ENCODE measurements at places on chromosomes 12 and 14. TPM values are rescaled to one million over a fixed set of nuclear protein-coding genes. Genes with fewer than 3 reads are reported as not detected.

DNA sequence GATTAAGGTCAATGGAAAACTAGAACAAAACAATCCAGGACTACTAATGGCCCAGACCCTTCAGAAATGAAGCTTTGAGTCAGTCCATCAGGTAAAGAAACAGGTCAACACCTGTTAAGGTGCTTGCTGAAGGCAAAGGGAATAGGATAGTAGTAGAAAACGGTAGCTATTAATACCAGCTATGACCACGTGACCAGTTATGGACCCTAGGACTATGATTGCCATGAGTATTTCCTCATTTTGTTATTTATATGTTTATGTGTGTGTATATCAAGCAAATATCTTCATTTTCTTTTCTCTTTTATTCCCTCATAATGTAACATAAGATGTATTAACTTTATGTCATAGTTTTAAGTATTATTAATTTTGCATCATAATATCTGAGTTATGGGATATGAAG is 25.6 kb downstream of the FKBP11 start:
- DNase-seq, result no peak
- no peaks in the 10 kb centered on the region for H3K36me3 ChIP-seq
- H3K4me1 ChIP-seq, result peaks cover 7% of the 10 kb centered on the region
- H3K4me3 ChIP-seq, result no peak overlapping the region
- no peaks in the 10 kb centered on the region for H3K27me3 ChIP-seq

- no peaks in the 10 kb centered on the region for H3K4me1 ChIP-seq
- H3K36me3 ChIP-seq, result peaks cover 30% of the 10 kb centered on the region
- no peak for DNase-seq
- H3K4me3 ChIP-seq, result no peak overlapping the region
- H3K27me3 ChIP-seq, result no peaks in the 10 kb centered on the region
These were observed 45.3 kb upstream of the STAC3 start for GRCh38 chr12:57296291-57296690.

- DNase-seq, result peak; percentile 59
- peaks cover 9% of the 10 kb centered on the region for H3K4me1 ChIP-seq
- no peak overlapping the region for H3K27ac ChIP-seq
- H3K36me3 ChIP-seq, result no peaks in the 10 kb centered on the region
- H3K27me3 ChIP-seq, result peaks cover 1% of the 10 kb centered on the region
These were observed 42.1 kb upstream of the CTDSP2 start for GRCh38 chr12:57888409-57889157.

DNA sequence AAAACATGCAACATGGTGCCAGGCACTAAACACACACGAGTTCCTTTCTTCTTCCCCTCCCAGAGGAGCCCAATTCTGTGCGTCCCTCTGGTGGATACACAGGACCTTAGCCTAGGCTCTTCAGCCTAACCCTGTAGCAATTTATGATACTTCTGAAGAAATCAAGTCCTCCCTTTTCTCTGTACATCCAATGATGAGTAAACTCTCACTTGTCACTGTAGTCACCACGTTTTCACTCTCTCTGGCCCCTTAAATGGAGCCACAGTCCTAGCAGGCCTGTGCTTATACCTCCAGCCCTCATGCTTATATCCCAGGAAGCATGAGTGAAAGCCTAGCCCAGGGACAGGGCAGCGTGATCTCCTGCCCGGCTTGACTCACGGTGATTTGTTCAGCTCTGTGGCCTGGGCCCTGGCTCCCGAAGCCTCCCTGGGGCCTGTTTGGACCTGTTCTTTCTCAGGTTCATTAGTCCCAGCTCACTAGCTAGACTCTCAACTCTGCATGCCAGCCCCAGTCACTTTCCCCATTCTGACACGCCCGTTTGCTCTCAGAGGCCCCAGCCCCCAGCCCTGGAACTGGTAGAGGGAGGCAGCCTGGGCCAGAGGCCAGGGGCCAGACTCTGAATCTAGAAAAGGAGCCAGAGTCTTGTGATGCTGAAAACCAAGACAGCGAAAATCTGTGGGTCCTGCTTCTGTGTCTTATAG is 24.1 kb upstream of the PLEKHG3 start:
- no peaks in the 10 kb centered on the region for H3K4me1 ChIP-seq
- H3K27me3 ChIP-seq, result no peaks in the 10 kb centered on the region
- no peaks in the 10 kb centered on the region for H3K36me3 ChIP-seq
- DNase-seq, result no peak

GRCh38 chr12:113359133-113359938 is 949 bp downstream of the PLBD2 start:
- H3K27me3 ChIP-seq, result no peaks in the 10 kb centered on the region
- peak overlapping the region; percentile 2 for H3K27ac ChIP-seq
- H3K4me1 ChIP-seq, result peaks cover 17% of the 10 kb centered on the region
- DNase-seq, result no peak
- peak overlapping the region; percentile 81 for H3K4me3 ChIP-seq

The TMEM263 gene
- 46.5 TPM for total RNA-seq

GRCh38 chr12:25004447-25004846 is 55.5 kb upstream of the BCAT1 start:
- no peak for DNase-seq
- H3K4me1 ChIP-seq, result no peaks in the 10 kb centered on the region
- H3K27me3 ChIP-seq, result no peaks in the 10 kb centered on the region
- no peak overlapping the region for H3K27ac ChIP-seq

DNA sequence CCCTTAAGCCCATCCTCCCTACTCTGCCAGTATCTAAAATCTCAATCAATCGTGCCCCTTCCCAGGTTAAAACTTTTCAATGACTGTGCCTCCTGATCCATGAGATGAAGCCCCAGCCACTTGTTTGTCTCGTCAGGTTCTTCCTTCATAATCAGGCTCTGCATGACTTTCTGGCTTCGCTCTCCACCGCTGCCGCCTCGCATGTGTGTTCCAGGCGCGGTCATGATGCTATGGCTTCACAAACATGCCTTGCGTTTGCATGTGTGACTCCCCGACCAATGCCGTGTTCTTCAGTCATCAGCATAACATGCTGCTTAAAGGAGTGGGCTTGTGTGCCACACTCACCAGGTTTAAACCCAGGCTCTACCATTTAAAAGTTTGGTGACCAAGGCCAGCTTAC is 5.0 kb upstream of the C1RL start:
- no peak overlapping the region for H3K27ac ChIP-seq
- H3K36me3 ChIP-seq, result peaks cover 20% of the 10 kb centered on the region
- H3K27me3 ChIP-seq, result no peaks in the 10 kb centered on the region

- peaks cover 11% of the 10 kb centered on the region for H3K27me3 ChIP-seq
- no peaks in the 10 kb centered on the region for H3K4me1 ChIP-seq
- no peaks in the 10 kb centered on the region for H3K36me3 ChIP-seq
- H3K4me3 ChIP-seq, result no peak overlapping the region
- H3K27ac ChIP-seq, result no peak overlapping the region
These were observed 50.8 kb upstream of the PIWIL1 start for GRCh38 chr12:130286741-130287440.

- H3K4me1 ChIP-seq, result peaks cover 5% of the 10 kb centered on the region
- H3K27ac ChIP-seq, result no peak overlapping the region
- DNase-seq, result no peak
- H3K36me3 ChIP-seq, result no peaks in the 10 kb centered on the region
- no peak overlapping the region for H3K4me3 ChIP-seq
These were observed 1.6 kb upstream of the CLEC14A start for GRCh38 chr14:38257507-38257906.

- H3K4me1 ChIP-seq, result no peaks in the 10 kb centered on the region
- no peaks in the 10 kb centered on the region for H3K27me3 ChIP-seq
- H3K27ac ChIP-seq, result no peak overlapping the region
- H3K36me3 ChIP-seq, result no peaks in the 10 kb centered on the region
These were observed 164.3 kb downstream of the SLC5A8 start for GRCh38 chr12:101045486-101046464.

- H3K27ac ChIP-seq, result no peak overlapping the region
- DNase-seq, result no peak
- H3K4me1 ChIP-seq, result peaks cover 12% of the 10 kb centered on the region
- no peak overlapping the region for H3K4me3 ChIP-seq
These were observed 2.4 kb upstream of the TAS2R50 start for GRCh38 chr12:10989107-10989506.

The C12orf54 gene
- total RNA-seq, result not detected

DNA sequence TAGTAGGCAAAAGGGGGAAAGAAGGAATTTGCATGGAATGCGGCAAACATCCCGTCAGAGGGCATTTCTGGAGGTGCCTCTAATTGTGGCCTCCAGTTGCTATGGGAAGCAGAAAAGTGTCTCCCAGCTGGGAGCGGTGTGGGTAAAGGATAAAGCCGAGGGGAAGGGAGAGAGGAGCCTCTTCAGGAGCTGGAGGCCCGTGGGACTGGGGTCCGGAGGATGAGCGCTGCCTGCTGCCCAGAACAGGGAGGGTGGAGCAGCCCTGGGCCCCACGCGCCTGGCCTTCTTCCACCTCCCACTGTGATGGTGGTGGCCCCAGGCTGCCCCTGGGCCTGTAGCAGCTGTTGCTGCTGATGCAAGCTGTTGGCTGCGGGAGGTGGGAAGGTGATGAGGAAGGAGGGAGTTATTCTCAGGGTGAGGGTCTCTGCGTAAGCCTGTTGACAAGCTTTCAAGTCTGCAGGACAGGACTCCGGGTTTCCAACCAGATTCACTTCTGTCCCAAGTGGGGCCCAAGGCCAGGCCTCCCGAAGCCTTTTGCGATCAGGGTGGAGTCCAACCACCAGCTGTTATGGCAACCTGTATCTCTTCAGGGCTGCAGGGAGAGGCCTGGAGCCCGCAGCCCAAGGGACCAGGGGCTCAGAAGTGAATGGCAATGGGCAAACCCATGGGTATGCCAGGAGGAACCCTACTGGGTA is 19.1 kb upstream of the PGF start:
- no peak overlapping the region for H3K4me3 ChIP-seq
- H3K27me3 ChIP-seq, result no peaks in the 10 kb centered on the region
- no peak for DNase-seq
- H3K27ac ChIP-seq, result peak overlapping the region; percentile 6
- H3K36me3 ChIP-seq, result no peaks in the 10 kb centered on the region

- H3K4me1 ChIP-seq, result no peaks in the 10 kb centered on the region
- no peak for DNase-seq
- H3K27ac ChIP-seq, result no peak overlapping the region
- H3K27me3 ChIP-seq, result no peaks in the 10 kb centered on the region
- no peak overlapping the region for H3K4me3 ChIP-seq
These were observed 81.9 kb upstream of the ZFP36L1 start for GRCh38 chr14:68874746-68875155.

DNA sequence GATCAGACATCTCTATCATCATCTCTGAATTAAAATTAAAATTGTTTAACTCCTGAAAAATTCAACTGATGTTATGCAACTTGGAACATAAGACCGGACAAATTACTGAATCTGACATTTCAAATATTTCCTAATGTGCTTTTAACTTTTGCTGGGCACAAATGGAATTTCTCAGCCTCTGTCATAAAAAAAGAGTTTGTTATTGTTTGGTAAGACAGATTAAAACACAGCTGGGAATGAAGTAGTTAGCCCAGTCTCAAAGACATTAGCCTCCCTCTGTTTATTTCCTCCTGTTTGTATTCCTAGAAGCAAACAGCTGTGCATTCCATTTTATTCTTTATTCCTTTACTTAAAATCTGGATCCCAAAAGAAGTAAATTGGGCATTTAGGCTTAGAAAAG is 29.4 kb downstream of the PLEKHA5 start:
- H3K4me3 ChIP-seq, result no peak overlapping the region
- no peaks in the 10 kb centered on the region for H3K27me3 ChIP-seq
- no peak for DNase-seq
- no peaks in the 10 kb centered on the region for H3K36me3 ChIP-seq
- no peak overlapping the region for H3K27ac ChIP-seq
- H3K4me1 ChIP-seq, result no peaks in the 10 kb centered on the region

The RARG gene
- total RNA-seq, result 19.7 TPM

DNA sequence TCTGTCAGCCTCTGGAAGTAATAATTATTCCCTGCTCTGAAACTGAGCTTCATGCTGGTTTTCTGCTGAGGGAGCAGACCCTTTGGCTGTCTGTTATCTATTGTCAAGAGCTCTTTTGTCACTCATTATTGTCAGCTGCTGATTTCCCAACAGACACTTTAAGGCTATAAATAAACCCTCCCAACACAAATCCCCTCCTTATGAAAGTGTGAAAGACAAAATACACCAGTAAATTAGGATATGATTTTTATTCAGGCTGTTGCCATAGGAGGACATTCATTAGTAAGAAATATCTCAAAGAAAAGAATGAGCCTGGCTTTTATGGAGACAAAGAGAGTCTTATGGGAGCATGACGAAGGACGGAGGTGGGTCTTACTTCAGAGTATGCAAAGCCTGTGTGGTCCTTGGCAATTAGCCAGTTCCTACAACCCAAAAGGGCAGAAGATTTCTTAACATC is 180.8 kb downstream of the CRADD start:
- peaks cover 8% of the 10 kb centered on the region for H3K4me1 ChIP-seq
- DNase-seq, result no peak
- H3K4me3 ChIP-seq, result no peak overlapping the region
- peaks cover 9% of the 10 kb centered on the region for H3K36me3 ChIP-seq
- no peak overlapping the region for H3K27ac ChIP-seq

DNA sequence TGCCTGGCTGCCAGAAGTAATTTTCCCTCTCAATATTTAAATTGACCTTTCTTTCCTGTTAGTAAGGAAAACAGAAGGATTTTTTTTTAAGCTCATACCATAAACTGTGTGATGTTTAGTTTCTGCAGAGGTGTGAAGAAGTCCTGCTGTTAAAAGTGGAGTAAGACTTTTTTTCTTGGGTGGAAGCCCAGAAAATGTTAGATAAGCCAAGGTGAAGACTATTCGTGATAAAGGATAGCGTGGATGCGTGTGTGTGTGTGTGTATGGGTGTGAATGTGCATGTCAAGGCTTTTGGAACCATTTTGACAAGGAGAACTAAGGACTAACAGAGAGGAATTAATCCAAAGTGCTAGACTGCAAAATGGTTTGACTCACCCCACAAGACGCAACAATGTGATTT is 152.9 kb upstream of the SEL1L start:
- no peak for DNase-seq
- H3K36me3 ChIP-seq, result no peaks in the 10 kb centered on the region
- no peak overlapping the region for H3K27ac ChIP-seq
- no peaks in the 10 kb centered on the region for H3K4me1 ChIP-seq

The ANKLE2 gene
- 108 TPM for total RNA-seq

- H3K27me3 ChIP-seq, result no peaks in the 10 kb centered on the region
- peaks cover 56% of the 10 kb centered on the region for H3K4me1 ChIP-seq
These were observed 1.6 kb downstream of the CTDSP2 start for GRCh38 chr12:57844709-57845477.

DNA sequence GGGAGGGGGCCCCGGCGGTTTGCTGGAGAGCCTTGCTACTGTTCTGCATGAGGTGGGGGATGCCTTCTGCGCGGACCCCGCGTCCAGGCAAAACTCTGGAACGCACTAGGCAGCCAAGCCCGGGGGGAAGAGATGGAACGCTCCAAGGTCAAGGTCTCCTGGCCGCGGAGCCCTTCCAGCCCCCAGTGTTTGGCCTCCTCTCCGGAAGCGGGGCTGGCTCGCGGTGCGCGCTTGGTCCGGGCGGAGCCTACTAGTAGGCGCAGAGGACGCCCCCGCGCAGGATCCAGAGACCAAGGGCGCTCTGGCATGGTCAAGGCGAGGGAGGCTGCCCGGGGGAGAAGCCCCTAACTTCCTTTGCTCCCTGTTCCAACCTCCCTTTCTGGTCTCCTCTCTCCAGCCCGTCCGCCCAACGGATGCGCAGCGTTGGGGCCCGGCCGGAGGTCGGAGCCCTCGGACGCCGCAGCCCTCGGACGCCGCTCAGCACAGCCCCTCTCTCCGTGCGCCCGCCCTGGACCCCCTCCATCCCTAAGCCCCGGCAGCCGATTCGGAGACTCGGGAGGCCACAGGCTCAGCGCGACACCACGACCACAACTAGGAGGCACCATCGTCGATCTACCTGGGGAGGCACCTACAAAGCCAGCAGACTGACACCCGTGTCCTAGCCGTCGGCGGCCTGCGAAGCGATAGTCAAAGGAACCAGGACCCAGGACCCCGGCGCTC is 669 bp upstream of the KCNK13 start:
- DNase-seq, result peak; percentile 20
- H3K4me1 ChIP-seq, result peaks cover 9% of the 10 kb centered on the region
- H3K4me3 ChIP-seq, result peak overlapping the region; percentile 65
- no peak overlapping the region for H3K27ac ChIP-seq
- no peaks in the 10 kb centered on the region for H3K36me3 ChIP-seq
- H3K27me3 ChIP-seq, result peaks cover 64% of the 10 kb centered on the region
